ENCODE measurements at places on chromosomes 11 and 22. TPM values are rescaled to one million over a fixed set of nuclear protein-coding genes. Genes with fewer than 3 reads are reported as not detected.

The OR52K2 gene
- not detected for total RNA-seq

The TSKU gene
- 1.5 TPM for total RNA-seq

The P2RY6 gene
- total RNA-seq = not detected

The RAB39A gene
- 0.21 TPM for total RNA-seq

The SEZ6L gene
- total RNA-seq = not detected

The TYR gene
- total RNA-seq = not detected

The MN1 gene
- 0.04 TPM for total RNA-seq

The HTATIP2 gene
- total RNA-seq = 49.8 TPM
